Activated CD4-positive, alpha-beta T cell treated with anti-CD3 and anti-CD28 coated beads, Interleukin-2, amount 10 ng/mL, durations not matched to agents 7 days and 5 days (primary cell): ENCODE measurements at places on chromosomes 7 and 10.

DNA sequence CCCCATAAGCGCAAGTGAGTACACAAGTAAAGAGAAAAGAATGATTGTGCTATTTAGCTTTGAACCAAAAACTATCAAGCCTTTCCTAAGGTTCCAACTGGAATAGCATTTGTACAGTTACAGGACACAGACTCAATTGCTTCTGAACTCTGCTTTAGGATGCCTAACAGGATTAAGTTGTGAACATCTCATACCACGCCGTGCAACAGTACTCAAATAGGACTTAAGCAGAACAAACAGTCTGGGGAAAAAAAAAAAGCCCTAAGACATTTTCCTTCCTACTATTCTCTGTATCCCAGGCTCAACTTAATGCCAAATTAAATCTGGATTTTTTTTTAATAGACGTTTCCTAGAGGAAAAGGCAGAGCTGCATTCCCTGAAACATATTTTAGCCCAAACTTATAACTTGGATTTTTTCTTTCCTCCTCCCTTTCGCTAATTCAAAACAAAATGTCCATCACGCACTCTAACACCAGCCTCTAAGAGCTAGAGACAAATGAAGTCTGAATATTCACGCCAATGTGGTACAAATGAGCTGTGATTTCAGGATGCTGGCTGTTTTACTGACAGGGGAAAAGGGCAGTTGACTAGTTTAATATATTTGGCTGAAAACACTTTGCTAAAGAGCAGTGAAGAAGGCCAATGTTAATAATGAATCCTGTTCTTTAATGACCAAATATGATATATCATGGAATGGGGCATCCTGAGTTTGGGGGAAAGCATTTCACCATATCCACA lies 68.6 kb downstream of the CALD1 start:
- no peak for DNase-seq
- peaks cover 14% of the 10 kb centered on the region for H3K36me3 ChIP-seq
- peaks cover 27% of the 10 kb centered on the region for H3K4me1 ChIP-seq
- no peak overlapping the region for H3K4me3 ChIP-seq
- H3K27ac ChIP-seq: no peak overlapping the region

GRCh38 chr7:79785556-79785955 lies 332.1 kb upstream of the MAGI2 start:
- H3K36me3 ChIP-seq: no peaks in the 10 kb centered on the region
- no peaks in the 10 kb centered on the region for H3K27me3 ChIP-seq
- no peak overlapping the region for H3K27ac ChIP-seq
- H3K4me1 ChIP-seq: no peaks in the 10 kb centered on the region
- no peak for DNase-seq

DNA sequence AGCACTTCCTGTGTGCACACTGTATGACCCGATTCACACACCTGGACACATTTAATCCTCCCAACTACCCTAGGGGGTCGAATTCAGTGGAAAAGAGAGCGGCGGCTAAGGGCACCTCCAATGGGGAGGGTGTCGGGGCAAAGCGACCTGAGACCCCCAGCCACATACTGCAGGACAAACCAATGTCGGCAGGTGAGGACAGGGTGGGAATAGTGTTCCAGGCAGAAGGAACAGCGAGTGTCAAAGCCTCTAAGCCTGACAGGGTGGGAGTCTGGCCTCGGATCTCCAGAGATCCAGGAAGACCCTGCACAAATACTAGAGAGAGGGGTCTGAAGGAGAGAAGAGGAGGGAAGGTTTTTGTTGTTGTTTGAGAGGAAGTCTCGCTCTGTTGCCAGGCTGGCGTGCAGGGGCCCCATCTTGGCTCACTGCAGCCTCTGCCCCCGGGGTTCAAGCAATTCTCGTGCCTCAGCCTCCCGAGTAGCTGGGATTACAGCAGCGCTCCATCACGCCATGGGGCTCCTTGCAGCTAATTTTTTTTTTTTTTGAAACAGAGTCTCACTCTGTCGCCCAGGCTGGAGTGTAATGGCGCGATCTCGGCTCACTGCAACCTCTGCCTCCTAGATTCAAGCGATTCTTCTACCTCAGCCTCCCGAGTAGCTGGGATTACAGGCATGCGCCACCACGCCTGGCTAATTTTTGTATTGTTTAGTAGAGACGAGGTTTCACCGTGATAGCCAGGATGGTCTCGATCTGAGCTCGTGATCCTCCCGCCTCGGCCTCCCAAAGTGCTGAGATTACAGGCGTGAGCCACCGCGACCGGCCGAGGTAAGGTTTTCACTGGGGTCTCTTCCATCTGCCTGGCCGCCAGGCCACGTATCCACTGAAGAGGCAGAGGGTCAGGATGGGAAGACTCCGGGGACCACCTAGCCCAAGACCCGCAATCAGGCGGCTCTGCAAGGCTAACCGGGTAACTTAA lies 1.2 kb upstream of the ARPC1B start:
- H3K4me3 ChIP-seq: peak overlapping the region; percentile 75
- H3K4me1 ChIP-seq: peaks cover 44% of the 10 kb centered on the region
- peaks cover 13% of the 10 kb centered on the region for H3K36me3 ChIP-seq
- H3K27me3 ChIP-seq: no peaks in the 10 kb centered on the region
- peak overlapping the region; percentile 81 for H3K27ac ChIP-seq

DNA sequence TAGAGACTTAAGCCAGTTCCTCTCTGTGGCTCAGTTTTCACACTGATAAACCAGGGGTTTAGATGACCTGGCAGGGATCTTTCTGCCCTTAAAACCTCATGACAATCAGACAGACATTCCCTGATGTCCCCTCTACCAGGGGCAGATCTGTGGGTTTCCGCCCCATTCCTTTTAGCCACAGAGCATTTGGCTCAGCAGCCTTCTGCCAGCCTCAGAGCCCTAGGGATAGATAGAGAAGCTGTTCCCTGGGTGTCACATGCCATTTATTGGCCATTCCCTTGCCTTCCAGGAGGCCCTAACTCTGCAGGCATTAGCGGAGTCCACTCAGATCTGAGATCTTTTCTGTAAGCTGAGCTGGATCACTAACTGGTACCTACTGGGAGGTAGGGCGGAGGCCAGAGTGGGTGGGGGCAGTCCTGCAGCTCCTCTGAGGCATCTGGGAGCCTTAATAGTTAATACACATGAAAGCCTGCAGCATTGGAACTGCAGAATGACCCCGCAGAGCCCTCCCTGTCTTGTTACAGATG lies 101.5 kb downstream of the ZMIZ1 start:
- DNase-seq: no peak
- H3K27ac ChIP-seq: no peak overlapping the region
- H3K4me3 ChIP-seq: no peak overlapping the region
- no peaks in the 10 kb centered on the region for H3K4me1 ChIP-seq
- no peaks in the 10 kb centered on the region for H3K36me3 ChIP-seq

GRCh38 chr7:4753598-4754432 lies 21.6 kb upstream of the AP5Z1 start:
- peaks cover 9% of the 10 kb centered on the region for H3K36me3 ChIP-seq
- no peaks in the 10 kb centered on the region for H3K27me3 ChIP-seq
- H3K4me3 ChIP-seq: no peak overlapping the region
- peak overlapping the region; percentile 64 for H3K27ac ChIP-seq
- H3K4me1 ChIP-seq: peaks cover 20% of the 10 kb centered on the region
- DNase-seq: peak; percentile 87

GRCh38 chr7:1884583-1885350 lies 214.7 kb downstream of the ELFN1 start:
- H3K27ac ChIP-seq: no peak overlapping the region
- DNase-seq: no peak
- no peak overlapping the region for H3K4me3 ChIP-seq

GRCh38 chr7:114086914-114087652 lies 168.3 kb upstream of the PPP1R3A start:
- H3K4me3 ChIP-seq: peak overlapping the region; percentile 69
- H3K4me1 ChIP-seq: peaks cover 37% of the 10 kb centered on the region
- peak overlapping the region; percentile 41 for H3K27ac ChIP-seq
- H3K36me3 ChIP-seq: no peaks in the 10 kb centered on the region

- no peak overlapping the region for H3K4me3 ChIP-seq
- H3K36me3 ChIP-seq: no peaks in the 10 kb centered on the region
- H3K4me1 ChIP-seq: peaks cover 38% of the 10 kb centered on the region
Observed at GRCh38 chr10:43340619-43341018, 30.8 kb upstream of the FXYD4 start.

- no peaks in the 10 kb centered on the region for H3K4me1 ChIP-seq
- no peak overlapping the region for H3K4me3 ChIP-seq
- H3K27me3 ChIP-seq: peaks cover 6% of the 10 kb centered on the region
- no peaks in the 10 kb centered on the region for H3K36me3 ChIP-seq
- H3K27ac ChIP-seq: no peak overlapping the region
- DNase-seq: no peak
Observed at GRCh38 chr7:112748381-112748780, 41.8 kb downstream of the TMEM168 start.
